Retina (tissue), 1 donor: ENCODE measurements at places on chromosomes 5 and 9.

DNA sequence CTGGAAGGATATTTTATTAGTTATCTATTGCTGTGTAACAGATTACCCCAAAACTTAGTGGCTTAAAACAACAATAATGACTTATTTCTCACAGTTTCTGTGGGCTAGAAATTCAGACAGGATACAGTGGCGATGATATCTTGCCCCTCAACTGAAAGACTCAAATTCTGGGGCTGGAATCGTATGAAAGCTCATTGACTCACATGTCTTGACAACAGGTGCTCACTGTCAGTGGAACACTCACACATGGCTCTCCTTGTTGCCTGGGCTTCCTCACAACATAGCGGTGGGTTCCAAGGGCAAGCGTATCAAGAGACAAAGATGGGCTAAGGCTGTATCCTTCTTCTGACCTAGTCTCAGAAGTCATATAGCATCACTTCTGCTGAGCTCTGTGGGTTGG is 3.7 kb upstream of the GNPDA1 start:
- DNase-seq, result no peak

- DNase-seq, result no peak
These were observed 345.6 kb downstream of the PRELID2 start for GRCh38 chr5:145489516-145489915.

GRCh38 chr5:84869675-84870074 is 485.0 kb upstream of the EDIL3 start:
- DNase-seq, result no peak

DNA sequence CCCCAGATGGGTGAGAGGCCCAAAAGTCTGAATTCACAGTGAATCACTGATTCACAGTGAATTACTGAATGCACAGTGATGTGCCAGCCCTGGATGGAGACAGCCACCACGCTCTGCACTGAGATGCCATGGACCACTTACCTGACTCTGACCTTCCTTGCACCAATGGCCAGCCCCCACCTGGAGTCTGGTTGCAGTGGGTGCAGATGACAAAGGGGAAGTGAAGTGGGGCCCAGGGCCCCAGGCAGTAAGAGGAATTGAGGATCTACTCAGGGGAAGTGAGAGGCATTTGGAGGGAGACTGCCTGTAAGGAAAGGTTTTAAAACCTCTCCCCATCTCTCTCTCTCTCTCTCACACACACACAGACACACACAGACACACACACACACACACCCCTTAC is 412.1 kb downstream of the CYLC2 start:
- no peak for DNase-seq

DNA sequence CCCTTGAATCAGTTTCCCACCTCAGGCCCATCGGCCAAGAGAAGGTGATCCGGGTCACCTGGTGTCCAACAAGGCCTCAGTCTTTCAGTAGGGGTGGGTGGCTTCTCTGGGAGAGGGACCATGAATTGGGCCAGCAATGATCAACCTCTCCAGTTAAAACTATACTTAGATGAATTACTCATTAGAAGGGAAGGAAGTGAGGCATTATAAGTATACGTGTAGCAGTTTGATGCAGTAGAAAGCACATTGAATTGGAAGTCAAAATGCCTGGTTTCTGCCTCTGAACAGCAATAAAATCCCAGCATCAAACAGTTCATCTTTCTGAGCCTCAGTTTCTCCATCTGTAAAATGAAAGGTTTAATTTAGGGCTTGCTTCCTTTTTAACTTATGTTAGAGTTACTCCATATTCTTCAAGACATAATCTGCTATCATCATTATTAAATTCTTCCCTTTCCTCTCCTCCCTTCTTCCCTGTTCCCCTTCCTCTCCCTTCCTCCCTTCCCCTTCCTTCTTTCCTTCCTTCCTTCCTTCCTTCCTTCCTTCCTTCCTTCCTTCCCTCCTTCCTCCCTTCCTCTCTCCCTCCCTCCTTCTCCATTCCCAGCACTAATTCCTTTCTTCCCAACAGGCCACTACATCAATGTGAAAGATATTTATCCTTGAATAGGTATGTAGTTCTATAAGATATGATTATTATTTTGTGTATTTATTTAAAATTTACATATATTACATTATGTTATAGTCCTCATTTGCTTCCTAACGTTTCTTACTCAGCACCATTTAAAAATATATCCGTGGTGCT is 18.6 kb upstream of the TMEM174 start:
- no peak for DNase-seq

DNA sequence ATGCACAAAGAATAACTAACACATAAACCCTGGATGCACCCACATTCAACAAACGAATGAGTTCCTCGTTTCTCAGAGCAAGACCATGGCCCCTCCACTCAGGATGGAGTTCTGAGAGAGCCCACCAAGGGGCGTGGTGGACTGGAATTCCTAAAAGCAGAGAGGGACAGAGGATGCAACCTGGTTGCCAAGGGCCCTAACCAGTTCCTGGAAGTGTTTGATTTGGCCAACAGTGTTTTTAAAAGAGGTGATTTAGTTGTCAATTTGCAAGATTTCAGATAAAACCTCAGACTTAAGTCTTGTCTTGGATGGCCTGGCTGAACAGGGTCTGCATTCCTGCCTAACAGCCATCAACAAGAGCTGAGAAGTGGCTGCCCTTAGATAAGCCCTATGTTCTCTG is 34.4 kb downstream of the GLRA1 start:
- DNase-seq, result no peak

DNA sequence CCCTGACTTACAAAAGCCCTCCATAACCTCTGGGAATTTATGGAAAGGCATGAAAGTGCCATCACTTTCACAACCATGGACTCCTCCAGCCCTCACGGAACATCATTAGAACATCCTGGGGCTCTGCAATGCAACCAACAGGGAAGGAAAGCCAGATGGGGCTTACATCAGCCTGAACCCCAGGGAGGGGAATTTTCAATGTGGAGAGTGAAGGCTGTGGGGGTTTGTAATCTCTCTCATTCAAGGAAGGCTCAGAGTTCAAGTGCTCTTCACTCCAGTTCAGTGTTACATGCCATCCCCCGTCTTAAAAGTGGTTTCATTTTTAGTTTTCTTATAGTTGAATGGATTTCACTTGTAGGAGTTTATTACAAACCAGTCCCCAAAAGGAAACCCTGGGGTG is 5.7 kb downstream of the SPRY4 start:
- DNase-seq, result no peak

DNA sequence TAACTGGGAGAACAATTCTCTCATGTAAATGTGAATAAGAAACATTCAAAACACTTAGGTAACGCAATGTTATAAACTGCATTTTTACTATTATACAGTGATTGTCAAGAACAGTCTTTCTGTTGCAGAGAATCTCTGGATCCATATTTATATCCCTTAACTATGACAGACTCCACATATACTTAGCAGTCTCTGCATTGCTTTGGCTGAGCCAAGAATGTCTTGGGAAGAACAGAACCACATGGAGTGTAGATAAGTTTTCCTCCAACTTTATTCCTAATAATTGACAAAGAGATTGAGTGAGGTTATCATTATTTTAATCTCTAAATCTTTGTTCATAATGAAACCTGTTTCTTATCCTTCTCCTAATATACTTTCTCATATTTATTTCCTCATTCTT is 15.6 kb upstream of the RLN1 start:
- DNase-seq, result no peak

DNA sequence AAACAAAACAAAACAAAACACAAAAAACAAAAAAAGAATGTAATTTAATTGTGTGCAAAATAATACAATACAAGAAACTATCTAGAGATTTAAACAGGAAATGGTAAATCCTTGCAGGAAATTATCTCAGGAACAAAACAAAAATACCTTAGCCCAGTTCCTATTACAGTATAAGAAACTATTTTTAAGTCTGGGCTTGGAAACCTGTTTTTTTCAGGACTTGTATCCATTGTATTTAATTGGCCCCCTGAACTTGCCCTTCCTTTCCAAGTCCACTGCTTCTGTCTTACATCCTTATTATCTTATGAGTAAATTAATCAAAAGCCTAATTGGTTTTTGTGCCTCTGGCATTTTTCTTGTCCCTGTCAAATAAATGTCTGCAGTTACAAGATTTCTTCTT is 48.5 kb downstream of the ST8SIA4 start:
- no peak for DNase-seq

- DNase-seq, result no peak
These were observed 271.9 kb downstream of the ARHGEF28 start for GRCh38 chr5:73897893-73898292.

GRCh38 chr5:71937921-71938698 is 169.2 kb upstream of the MAP1B start:
- DNase-seq, result peak; percentile 45

GRCh38 chr5:16539169-16539666 is 73.6 kb upstream of the ZNF622 start:
- peak; percentile 34 for DNase-seq

DNA sequence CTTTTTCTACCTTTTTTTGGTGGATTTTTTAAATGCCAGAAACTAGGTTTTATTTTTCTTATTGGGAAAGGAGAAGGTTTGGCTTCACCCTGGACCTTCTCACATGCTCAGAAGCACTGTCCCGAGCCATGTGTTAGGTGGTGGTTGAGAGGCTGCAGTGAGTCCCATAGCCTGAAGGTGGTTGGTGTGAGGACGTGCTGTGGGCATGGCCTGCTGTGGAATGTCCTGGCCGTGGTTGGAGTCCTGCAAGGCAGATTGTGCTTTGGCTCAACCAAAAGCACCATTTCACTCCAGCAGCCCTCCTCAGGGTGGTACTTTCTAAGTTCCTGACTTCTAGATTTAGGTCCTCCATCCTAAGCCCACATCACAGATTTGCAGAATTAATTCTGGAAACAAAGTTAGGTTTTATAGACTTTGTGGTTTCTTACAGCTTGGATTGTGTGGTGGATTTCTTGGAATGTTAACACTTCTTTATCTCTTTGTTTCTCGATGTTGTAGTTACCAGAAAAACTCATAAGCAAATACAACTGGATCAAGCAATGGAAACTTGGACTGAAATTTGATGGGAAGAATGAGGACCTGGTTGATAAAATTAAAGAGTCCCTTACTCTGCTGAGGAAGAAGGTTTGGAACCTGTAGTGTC is 22.6 kb downstream of the OTULIN start:
- no peak for DNase-seq

DNA sequence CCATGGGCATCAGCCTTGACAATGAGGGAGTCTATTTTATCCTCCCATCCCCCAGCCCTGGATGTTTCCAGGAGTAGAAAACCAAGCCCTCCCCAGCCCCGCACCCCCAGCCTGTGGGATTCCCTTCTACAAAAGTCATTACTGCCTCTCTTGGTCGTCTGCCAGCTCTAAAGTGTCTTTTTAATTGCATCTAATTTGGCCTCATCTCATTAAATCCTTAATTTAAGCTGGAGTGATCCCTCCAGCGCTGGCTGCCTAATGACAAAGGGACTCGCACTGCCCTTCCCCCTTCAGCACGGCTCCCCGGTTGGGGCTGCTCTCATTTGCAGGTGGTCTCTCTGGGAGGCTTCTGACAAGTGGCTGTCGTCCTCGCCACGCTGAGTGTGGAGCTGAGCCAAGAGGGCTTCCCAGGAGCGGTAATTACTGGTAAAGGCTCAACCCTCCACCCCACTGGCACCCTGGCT is 107.9 kb upstream of the ALDH1B1 start:
- DNase-seq, result peak; percentile 88

- no peak for DNase-seq
These were observed 259.4 kb downstream of the CDH18 start for GRCh38 chr5:19728571-19728970.

GRCh38 chr9:78235256-78235761 is 566 bp upstream of the CEP78 start:
- no peak for DNase-seq

- DNase-seq, result no peak
These were observed 139.6 kb downstream of the SCAMP1 start for GRCh38 chr5:78500028-78500427.

- peak; percentile 39 for DNase-seq
These were observed 117.5 kb upstream of the OR13F1 start for GRCh38 chr9:104386425-104387069.

- DNase-seq, result peak; percentile 10
These were observed 24.8 kb upstream of the HNRNPA0 start for GRCh38 chr5:137778772-137779564.

GRCh38 chr9:1871626-1872419 is 143.3 kb upstream of the SMARCA2 start:
- peak; percentile 28 for DNase-seq

- no peak for DNase-seq
These were observed 3.0 kb downstream of the RECK start for GRCh38 chr9:36039696-36040095.

GRCh38 chr5:138354926-138355378 is 2.5 kb downstream of the KDM3B start:
- peak; percentile 34 for DNase-seq

DNA sequence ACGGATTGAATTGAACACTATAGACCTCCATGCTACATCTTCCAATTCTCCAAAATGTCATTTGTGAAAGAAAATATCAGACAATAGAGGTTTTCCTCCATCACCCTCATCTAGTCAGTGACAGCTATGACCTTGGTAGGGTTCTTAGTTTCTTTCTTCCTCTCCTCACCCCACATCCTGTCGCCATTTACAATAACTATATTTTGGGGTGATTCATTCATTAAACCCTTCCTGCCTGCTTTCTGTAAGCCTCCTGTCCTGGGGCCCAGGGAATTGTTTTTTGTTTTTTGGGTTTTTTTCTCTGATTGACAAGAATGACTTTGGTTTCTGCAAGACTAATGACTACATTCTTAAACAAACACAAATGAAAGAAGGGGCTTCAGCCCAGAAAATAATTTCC is 82.6 kb downstream of the PRELID2 start:
- DNase-seq, result no peak

DNA sequence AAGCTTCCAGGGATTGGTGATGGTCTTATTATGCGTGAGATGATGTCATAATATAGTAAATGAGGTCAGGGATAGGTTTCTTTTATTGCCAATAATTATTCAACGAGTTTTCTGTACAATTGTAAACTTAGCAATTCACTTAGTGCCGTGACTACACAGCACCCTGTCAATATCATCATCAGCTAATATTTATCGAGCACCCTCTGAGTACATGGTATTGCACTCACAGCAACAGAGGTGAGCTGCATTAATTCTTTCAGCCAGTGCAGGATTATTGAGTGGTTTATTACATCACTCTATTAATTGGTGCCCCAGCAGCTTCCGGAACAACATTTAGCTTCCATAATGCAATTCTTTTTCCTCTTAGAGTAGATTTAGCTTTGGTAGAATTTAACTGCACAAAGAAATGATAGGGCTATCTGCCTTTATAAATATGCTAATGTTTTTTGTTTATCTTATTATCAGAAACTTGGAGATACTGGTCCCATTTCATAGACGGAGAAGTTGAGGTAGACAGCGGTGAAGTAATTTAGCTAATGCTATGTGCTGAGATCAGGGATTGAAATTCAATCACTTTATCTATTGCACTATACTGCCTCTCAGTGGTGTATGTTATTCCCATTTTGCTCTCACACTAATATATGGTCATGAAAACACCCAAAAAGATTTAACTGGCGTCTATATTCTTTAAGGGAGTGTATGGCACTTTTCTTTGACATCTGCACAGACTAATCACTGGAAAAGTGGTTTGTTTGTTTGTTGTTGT is 726.1 kb upstream of the WWC1 start:
- no peak for DNase-seq
